Astrocyte (in vitro differentiated cells and primary cell): ENCODE measurements at places on chromosomes 1 and 21. TPM values are rescaled to one million over a fixed set of nuclear protein-coding genes. Genes with fewer than 3 reads are reported as not detected.
A peak's percentile ranks its signal among the peaks of the same experiment; 100 is the strongest.

DNA sequence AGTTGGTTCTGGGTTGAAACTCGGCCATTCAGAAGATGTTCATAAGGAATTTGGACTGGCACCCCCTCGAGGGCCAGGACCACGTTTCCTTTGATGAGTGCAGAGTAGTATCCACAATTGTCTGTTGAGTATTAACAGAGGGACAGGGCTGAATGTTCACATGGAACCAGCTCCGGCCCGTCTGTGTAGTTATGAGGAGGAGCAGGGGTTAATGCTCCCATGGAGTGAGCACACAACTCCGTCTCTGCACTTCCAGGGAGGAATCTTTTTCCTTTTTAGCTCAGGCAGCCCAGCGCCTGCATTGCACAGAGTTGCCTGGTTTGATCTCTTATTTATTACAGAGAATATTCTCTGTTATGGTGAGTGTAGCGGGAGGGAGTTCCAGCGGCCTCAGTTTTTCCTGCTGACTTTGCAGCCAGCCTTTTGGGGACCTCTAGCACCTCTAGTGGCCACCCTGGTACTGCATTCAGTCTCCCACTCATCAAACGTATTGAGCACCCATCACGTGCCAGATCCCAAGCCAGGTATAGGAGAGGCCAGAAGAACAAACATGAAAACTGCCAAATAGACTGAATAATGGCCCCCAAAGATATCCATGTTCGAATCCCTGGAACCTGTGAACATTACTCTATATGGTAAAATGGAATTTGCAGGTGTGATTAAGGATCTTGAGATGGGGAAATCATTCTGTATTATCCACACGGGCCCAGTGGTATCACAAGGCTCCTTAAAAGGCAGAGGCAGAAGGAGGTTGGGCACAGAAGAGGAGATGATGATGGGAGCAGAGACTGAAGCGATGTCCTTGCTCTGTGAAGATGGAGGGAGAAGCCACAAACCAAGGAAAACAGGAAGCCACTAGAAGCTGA, 167.7 kb upstream of the CSF3R start:
- no peak overlapping the region for H3K27ac ChIP-seq
- no peaks in the 10 kb centered on the region for H3K4me1 ChIP-seq
- H3K36me3 ChIP-seq = no peaks in the 10 kb centered on the region
- no peak overlapping the region for H3K4me3 ChIP-seq
- H3K27me3 ChIP-seq = peaks cover 2% of the 10 kb centered on the region

- peaks cover 17% of the 10 kb centered on the region for H3K27me3 ChIP-seq
- peaks cover 38% of the 10 kb centered on the region for H3K4me1 ChIP-seq
- no peaks in the 10 kb centered on the region for H3K36me3 ChIP-seq
- no peak overlapping the region for H3K27ac ChIP-seq
Measured at GRCh38 chr1:53415432-53415831, 43.8 kb upstream of the DMRTB1 start.

DNA sequence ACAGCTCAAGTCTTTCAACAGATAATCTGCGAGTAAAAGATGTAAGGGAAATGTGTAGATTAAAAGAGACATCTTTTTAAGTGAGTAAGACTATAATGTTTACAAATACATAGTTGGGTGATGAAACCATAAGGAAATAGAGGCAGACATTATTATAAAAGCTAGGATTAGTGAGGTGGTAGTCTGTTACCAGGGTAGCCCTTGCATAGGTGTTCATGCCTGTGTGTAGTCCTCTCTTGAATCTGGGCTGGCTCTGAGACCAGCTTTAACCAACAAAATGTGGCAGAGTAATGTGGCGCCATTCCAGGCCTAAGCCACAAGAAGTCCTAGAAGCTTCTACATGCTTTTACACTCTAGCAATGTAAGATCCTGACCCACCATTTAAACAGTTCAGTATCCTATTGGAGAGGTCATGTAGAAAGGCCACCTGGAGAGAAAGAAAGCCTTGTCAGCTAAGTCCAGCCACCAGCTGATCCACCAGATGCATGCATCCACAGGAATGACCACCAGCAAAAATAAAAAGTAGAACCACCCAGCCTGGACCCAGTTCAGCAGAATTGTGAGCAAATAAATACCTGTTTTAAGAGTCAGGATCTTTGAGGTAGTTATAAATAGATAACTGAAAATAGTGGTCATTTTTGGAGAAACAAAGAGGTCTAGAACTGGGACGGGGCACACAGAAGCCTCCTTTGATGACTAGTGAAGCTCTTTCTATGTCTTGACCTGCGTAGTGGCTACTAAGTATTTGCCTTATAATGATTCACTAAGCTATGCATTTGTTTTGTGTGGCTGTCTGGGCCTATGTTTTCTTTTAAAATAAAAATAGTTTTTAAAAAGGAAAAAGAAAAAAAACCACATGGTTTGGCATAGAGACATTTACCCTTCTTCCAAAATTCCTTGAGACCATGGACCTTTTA, 8.1 kb downstream of the NIBAN1 start:
- H3K27me3 ChIP-seq = no peaks in the 10 kb centered on the region
- H3K4me1 ChIP-seq = peaks cover 6% of the 10 kb centered on the region
- H3K4me3 ChIP-seq = no peak overlapping the region
- no peaks in the 10 kb centered on the region for H3K36me3 ChIP-seq
- peak; percentile 46 for DNase-seq
- peak overlapping the region; percentile 21 for H3K27ac ChIP-seq

- no peak for DNase-seq
- H3K27ac ChIP-seq = no peak overlapping the region
- no peaks in the 10 kb centered on the region for H3K4me1 ChIP-seq
- H3K27me3 ChIP-seq = no peaks in the 10 kb centered on the region
Measured at GRCh38 chr21:25501462-25501861, 105.8 kb downstream of the MRPL39 start.

DNA sequence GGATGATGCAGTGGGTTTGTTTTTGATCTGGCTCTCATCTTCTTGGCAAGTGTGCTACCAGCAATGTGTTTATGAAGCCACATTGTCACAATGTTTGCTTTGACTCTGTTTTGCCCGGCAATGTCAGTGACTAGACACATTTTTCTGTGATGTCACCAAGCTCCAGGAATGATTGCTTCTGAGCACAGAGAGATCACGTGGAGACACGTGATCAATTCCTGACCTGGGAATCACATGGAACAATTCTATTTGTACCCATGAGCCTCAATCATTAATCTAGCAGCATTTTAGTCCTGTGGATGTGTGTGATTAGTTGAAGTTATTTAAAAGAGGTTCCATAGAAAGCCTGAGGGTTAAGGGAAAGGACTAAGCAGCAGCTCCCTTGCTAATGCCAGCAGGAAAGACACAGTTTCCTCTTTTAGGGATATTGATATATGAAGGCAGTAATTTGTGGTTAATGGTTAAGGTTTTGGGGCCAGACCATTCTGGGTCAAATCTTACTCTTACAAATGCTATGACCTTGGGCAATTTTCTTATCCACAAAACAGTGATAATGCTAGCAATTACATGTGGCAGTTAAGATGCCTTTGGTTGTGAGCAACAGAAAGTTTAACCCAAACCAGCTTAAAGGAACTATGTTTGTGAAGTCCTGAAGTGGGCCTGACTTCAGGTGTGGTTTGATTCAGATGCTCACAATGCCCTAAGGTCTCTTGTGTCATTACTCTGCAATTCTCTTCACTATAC, 59.0 kb downstream of the FASLG start:
- H3K36me3 ChIP-seq = no peaks in the 10 kb centered on the region
- H3K27me3 ChIP-seq = no peaks in the 10 kb centered on the region
- peaks cover 5% of the 10 kb centered on the region for H3K4me1 ChIP-seq
- H3K4me3 ChIP-seq = no peak overlapping the region
- H3K27ac ChIP-seq = no peak overlapping the region
- DNase-seq = peak; percentile 42

Gene STPG1
- 9.2 and 9.5 TPM in 2 replicates for total RNA-seq

Gene NCSTN
- 171 and 187 TPM in 2 replicates for total RNA-seq
